Aorta (tissue), 5 donors: ENCODE measurements at places on chromosomes 11 and 22. TPM values are rescaled to one million over a fixed set of nuclear protein-coding genes. Genes with fewer than 3 reads are reported as not detected.
A peak's percentile ranks its signal among the peaks of the same experiment; 100 is the strongest.

- no peak for DNase-seq
These were observed 861.4 kb upstream of the RAG2 start for GRCh38 chr11:37459456-37459855.

GRCh38 chr11:33893711-33894397 lies 2.0 kb upstream of the LMO2 start:
- no peak for DNase-seq

DNA sequence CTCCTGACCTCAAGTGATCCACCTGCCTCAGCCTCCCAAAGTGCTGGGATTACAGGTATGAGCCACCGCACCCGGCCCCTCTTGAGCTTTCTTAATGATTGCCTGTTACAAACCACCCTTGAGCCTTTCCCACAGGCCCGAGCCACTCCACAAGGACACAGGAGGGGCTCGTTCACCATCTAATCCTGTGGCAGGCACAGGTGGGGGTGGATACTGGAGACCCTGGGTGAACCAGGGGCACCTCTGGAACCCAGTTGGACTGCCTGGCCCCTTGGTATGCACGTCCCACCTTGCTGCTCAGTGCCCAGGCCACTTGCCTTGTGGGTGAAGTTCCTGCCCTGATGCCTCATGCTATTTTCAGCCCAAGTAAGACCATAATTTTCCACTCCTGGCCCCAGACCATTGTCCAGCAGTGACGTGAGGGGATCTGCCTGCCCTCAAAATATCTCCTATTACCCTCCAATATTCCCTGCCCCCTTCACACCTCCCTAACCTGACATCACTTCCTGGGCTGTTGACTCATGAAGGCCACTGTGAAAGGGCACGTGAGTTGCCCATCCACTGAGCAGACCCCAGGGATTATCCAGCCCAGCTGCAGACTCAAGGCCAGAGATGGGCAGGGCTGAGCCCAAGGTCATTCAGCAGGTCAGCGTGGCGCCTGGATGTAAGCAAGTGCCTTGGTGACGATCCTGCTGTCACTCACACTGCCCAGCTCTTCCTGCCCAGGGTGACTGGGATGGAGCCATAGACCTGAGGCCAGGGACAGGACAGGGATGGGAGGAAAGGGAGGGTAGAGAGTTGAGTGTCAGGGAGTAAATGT lies 19.6 kb downstream of the P2RY2 start:
- peak; percentile 81 for DNase-seq

DNA sequence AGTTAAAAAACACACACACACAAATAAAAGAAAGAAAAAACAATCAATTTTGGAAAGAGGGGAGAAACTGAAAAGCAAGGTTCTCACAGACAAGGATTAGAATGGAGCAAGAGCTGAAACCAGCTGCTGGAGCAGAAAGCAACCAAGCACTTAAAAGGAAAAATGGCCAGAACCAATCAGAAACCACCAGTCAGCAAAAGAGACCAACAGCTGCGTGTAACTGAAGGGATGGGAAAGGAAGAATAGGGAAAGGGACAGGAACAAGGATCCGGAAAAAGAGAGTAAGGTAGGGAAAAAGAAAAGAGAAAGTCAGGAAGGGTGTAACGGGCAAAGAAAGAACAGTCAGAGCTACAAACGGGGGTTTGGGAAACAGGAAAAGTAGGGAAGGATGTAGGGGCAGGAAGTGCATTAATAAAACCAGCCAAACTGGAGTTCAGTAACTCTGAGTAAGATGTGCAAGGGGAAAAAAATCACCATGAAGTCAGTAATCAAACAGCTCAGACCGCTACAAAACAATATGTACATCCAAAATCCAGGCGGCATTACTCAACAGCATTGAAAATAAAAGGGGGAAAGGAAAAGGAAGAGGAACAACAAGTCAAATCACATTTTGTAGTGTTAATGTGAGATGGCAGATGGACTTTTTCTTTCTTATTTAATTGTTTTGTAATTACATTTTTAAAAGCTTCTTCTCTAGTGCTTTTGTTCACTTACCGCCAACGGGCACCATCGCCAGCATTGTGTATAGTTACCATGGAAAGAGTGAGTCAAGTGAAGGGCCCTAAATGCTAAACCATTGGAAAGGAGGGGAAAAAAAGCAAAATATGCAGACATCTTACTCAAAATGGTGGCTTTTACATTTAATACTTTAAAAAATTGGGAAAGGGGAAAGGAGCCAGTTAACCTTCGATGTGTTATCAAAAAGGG lies 49.2 kb downstream of the APOL5 start:
- no peak for DNase-seq

DNA sequence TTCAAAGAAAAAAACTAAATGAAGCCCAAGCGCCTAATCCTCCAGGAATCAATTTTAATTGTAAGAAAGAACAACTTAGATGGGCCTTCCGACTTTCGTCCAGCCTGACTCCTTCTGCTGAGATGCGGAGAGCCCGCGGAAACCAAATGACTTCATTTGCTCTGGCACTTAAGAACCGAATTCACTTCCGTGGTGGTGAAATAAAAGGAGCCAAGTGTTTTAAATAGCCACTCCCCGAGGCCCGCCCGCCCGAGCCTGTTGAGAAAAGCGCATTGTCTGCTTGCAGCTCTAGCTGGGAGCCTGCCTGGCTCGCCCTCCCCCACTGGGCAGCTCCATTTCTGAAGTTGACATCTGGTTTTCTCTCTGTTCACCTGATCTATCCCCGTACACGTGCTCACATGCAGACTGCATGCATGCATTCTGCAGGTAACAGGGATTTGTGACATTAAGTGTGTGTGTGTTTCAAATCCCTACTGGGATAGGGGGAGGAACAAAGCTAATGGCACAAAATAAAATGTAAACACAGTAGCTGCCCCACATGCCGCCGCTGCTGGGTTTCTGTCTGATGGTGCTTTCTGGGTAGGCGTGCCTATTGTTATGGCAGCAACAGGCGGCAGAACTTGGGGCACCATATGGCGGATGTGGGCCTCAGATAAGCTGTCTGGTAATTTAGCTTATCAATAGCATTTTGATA lies 6.2 kb downstream of the TEAD1 start:
- peak; percentile 84 for DNase-seq

DNA sequence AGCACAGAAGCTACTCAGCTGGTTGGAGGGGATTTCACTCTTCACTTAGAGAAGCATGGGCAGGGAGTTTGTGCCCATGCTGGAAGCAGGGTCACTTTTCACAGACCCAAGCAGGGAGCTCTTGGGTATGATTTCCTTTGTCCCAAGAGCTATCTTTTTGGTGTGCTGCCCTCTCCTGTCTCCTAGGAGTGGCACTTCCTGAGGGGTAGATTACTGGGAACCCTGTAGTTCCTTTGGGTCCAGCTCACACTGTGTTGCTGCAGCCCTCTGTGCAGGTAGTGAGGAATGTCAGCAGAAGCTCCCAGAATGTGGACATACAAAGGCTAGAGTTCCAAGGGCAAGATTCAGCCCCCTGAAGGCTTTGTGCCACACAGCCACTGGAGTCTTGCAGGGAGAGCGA lies 537.1 kb upstream of the ANO3 start:
- no peak for DNase-seq

- DNase-seq, result no peak
These were observed 61.2 kb upstream of the SLC22A12 start for GRCh38 chr11:64529559-64530520.

- no peak for DNase-seq
These were observed 90.6 kb upstream of the SLC22A12 start for GRCh38 chr11:64500176-64501013.

Gene NLRP6
- total RNA-seq, result 0.88 TPM

Gene NFAM1
- total RNA-seq, result 5.3 TPM

Gene KCNJ11
- total RNA-seq, result 1.3 TPM
